A673 (cell line): ENCODE measurements at places on chromosomes 7 and 10. TPM values are rescaled to one million over a fixed set of nuclear protein-coding genes. Genes with fewer than 3 reads are reported as not detected.

The LAMB4 gene
- total RNA-seq: 0.09 and 0.21 TPM in 2 replicates

- DNase-seq: peak; percentile 90
Observed at GRCh38 chr10:26890956-26891355, 30.2 kb upstream of the ABI1 start.

DNA sequence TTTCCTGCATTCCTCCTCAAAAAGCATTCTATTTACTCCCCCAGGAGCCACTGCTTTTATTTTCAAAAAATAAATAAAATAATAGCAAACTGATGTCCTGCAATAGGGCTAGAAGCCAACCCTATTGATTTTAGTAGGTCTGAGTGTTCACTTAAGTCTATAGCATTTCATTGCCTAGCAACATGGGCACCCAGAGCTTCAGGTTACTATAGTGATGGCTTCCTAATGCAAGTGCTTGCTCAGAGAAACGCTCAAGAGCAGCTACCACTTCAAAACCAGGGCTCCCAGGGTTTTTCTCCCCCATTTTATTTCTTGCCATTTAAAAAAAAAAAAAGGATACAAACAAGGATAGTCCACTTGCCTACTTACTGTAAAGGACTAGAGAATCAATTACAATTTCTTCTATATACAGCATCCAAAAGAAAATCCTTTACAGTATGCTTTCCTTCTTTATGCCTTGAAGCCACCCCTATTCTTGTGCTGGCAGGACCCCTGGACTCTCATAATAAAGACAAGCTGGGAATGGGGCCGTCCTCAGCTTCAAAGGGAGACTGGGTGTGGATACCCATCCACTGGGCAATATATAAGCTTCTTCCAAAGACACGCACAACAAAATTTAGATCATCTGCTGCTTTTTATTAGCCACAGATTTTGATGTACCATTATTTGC is 133.3 kb downstream of the VPS41 start:
- no peak for DNase-seq

DNA sequence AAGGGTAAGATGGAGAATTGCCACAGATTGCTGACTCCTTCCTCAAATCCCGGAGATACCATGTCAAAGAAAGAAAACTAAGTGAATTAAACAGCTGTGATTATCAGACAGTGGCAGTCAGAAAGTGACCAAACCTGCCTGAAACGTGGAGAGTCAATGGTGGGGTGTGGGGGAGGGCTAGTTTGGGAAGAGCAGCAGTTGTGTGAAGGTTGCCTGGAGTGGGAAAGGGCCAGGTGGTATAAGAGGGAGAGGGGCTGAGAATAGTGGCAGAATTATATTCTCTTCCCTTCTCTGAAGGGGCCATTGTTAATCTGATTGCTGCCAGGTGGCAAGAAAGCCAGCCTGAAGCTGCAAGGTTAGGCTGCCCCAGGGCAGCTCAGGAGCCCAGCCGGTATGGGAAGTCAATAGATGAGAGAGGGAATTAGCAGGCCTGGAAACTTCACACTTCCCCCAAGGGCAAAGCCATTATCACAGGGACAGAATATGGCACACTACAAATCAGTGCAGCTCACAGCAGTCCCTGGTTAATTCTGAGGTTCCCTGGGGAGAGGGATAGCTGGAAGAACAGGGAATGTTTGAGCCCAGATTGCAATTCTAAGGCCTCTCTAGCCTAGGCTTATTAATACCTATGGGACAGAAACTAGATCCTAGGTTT is 83.9 kb upstream of the ITGB1 start:
- DNase-seq: no peak

- DNase-seq: no peak
Observed at GRCh38 chr10:100229819-100230422, 525 bp upstream of the CHUK start.

GRCh38 chr7:45658716-45659495 is 84.7 kb downstream of the ADCY1 start:
- no peak for DNase-seq

DNA sequence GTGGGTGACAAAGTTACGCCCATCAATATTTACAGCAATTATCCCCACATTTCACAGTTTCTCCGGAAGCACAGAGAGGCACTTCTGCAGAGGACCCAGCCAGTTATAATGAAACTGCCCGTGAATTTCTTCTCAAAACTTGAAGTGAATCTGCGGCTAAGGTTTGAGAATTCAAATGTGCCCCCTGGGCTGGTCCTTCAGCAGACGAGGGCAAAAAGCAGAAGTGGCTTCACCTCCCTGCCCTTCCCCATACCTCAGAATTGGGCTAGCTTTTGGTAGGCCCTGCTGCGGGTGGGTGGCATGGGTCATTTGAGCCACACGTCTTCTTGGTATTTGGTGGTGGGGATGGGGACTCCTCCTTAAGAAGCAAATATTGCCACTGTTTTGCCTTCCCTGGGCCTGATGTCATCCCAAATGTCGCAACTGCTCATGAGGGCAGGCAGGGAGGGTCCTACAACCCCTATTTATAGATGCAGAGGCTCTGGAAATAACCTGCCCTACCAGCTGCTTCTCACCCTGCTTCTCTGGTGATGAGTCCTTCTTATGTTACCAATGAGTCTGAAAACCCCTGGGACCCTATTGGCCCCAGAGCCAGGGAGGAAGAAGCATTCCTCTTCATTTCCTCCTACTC is 16.6 kb upstream of the WDFY4 start:
- no peak for DNase-seq

GRCh38 chr10:132363921-132364593 is 32.1 kb downstream of the LRRC27 start:
- DNase-seq: peak; percentile 44

DNA sequence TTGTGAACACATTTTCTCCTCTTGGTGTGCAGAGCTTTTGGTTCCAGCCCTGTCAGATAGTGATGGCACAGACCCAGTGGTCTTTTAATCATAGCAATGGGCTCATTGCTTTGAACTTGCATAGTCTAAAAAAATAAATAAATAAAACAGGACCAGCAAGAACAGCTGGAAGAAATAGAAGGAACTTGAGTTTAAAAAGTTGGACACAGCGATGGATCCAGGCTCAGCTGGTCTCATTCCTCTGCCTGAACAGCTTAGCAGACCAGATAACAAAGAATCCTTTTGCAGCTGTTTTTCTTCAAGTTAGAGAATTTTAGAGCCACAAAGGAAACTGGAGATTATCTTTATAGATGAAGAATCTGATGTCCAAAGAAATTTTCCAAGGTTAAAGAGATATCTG is 1005.6 kb downstream of the LRMDA start:
- no peak for DNase-seq

- DNase-seq: peak; percentile 65
Observed at GRCh38 chr7:132575419-132575981, 770 bp downstream of the PLXNA4 start.

DNA sequence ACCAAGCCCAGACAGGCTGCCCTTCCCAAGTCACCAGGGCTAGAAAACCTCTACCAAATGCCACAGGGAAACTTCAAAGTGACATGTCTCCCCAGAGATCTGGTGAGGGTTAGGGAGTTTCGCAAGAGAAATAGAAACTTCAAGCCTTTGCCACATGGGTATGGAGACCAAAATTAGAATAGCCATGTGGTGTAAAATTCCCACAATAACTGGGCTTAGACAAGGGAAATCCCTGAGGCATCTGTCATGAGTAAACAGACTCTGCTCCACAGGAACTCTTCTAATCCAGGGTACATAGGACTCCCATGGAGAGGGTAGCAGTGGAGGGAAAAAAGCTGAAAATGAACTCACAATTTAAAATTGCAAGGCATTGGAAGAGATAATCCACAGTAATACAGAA is 14.3 kb downstream of the ADAM12 start:
- peak; percentile 11 for DNase-seq

The ODAD2 gene
- 1.2 and 3.2 TPM in 2 replicates for total RNA-seq

GRCh38 chr7:12519682-12520009 is 50.9 kb upstream of the SCIN start:
- no peak for DNase-seq

The CAMK2B gene
- 0.13 and 0.42 TPM in 2 replicates for total RNA-seq
